ENCODE measurements at places on chromosomes 12 and 14.

DNA sequence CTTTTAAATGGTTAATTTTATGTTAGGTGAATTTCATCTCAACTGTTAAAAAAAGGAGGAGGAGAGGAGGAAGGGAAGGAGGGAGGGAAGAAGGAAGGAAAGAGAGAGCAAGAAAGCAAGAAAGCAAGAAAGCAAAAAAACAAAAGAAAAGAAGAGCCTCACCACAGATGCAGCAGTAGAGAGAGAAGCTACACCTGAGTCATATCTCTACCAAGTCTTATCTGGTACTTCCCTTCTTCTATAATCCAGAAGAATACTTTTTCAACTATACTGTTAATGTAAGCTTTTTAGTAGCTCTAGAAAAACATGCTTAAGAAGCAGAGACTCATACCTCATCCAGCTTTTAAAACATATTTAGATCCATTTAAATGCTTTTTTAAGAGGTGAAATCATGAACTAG is 5.6 kb upstream of the IL26 start:
- DNase-seq, result no peak

DNA sequence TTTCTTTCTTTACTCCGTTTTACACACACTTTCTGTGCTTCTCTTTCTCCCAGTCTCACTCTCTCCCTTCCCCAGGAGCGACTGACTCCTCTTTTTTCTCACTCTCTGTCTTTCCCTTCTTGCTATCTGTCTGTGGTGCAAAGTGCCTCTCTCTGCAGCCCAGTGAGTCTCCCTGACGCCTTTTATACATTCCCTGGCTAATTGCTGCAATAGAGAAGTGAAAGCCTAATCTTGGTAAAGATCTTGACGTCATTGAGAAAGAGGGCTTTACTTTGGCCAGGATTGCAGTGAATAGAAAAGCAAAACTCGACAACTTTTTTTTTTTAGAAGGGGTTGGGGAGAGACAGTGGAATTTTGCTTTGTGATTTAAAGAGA is 706 bp upstream of the DIO2 start:
- DNase-seq, result no peak

DNA sequence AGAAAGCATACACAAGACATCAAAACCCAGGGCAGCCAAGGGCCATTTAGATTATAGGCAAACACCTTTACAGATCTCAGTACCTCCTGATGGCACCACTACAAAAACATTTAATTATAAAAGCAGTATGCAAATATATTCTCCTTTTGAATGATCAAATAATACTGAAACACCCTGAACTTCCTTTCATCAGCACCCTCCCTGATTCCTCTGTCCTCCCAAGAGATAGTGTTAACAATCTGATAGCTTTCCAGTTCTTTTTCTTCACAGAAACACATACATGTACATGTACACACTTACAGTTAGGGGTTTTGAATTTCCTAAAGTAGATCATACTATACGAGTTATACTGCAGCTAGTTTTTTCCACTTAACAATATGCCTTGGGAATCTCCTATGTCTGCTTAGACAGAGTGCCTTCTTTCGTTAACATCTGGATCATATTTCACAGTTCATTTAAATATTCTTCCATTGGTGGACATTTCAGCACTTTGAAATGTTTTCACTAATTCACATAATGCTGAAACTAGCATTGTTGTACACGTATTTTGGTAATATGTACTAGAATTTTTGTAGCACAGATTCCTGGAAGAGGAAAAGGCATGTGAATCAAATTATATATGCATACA is 35.2 kb downstream of the TDG start:
- DNase-seq, result no peak

- DNase-seq, result no peak
Observed at GRCh38 chr12:130286041-130286440, 51.6 kb upstream of the PIWIL1 start.

DNA sequence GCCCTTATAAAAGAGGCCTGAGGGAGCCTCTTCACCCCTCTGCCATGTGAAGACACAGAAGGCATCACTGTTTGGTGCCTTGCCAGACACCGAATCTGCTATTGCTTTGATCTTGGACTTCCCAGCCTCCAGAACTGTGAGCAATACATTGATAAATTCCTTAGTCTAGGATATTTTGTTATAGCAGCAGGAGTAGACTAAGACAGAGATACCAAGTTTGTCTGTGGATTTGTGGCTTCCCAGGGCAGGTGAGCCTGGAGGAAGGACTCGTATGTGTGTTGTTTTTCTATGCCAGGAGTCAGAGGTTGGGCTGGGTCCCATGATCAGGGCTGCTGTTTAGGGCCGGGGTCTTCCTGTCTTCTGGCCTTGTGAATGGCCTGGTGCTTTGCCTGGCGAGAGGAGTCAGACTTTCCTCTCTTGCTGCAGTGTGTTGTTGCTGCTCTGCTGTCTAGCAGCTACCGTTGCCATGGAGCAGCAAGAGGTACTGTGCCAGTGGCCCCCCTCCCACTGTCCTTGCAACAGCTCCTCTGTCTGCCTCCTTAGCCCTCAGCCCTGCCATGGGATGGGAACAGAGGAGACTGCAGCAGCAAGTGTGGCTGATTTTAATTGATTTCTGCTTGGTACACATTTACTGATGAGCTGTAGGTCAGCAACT is 111.2 kb downstream of the CHST11 start:
- DNase-seq, result no peak

- no peak for DNase-seq
Observed at GRCh38 chr12:70255311-70255710, 12.1 kb downstream of the CNOT2 start.

GRCh38 chr12:68341822-68342221 is 9.7 kb upstream of the MDM1 start:
- DNase-seq, result no peak

DNA sequence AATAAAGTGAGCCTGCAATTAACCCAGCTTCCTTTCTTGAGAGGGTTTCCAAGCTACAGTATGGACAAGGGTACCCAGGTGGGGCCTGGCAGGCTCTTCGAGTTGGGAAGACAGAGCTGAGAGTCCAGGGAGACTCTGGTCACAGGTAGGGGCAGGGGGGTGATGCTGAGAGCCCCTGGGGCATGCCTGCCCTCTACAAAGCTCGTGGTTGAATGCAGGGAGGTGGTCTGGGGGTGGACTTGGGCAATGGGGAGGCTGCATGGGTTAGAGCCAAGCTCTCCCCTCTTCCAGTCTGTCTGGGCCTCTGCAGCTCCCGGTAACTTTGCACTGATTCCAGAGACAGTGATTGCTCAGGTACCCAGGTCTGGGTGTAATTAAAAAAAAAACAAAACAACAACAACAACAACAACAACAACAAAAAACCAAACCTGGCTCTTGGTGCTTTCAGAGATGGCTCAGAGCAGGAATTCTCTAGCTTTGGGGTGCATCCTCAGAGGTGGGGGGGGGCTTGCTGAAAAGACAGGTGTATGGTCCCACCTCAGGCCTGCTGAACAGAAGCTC is 30.8 kb upstream of the PPP2R5C start:
- DNase-seq, result no peak

- no peak for DNase-seq
Observed at GRCh38 chr12:122232691-122233090, 6.8 kb upstream of the DIABLO start.

DNA sequence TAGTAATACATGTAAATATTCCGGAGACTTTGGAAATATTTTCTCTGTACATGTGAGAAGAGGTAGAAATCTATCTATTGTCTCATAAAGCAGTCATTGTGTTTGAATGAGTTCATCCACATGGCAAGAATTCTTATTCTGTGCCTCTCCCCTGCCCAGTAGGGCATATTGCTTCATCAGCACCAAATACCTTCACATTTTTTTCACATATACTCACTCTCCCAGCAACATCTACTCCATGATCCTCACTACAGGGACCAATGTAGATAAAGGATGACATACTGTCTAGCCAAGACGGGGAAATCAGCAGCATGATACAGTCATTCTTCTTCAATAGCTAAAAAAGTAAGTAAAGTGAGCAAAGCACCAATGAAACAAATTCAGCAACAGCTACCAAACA is 1.3 kb upstream of the TAS2R14 start:
- no peak for DNase-seq

- no peak for DNase-seq
Observed at GRCh38 chr14:53735916-53736315, 220.7 kb downstream of the BMP4 start.

GRCh38 chr12:107296681-107297089 is 203.3 kb upstream of the CRY1 start:
- no peak for DNase-seq

GRCh38 chr12:57765003-57765697 is 1.7 kb downstream of the CYP27B1 start:
- DNase-seq, result peak; percentile 10

DNA sequence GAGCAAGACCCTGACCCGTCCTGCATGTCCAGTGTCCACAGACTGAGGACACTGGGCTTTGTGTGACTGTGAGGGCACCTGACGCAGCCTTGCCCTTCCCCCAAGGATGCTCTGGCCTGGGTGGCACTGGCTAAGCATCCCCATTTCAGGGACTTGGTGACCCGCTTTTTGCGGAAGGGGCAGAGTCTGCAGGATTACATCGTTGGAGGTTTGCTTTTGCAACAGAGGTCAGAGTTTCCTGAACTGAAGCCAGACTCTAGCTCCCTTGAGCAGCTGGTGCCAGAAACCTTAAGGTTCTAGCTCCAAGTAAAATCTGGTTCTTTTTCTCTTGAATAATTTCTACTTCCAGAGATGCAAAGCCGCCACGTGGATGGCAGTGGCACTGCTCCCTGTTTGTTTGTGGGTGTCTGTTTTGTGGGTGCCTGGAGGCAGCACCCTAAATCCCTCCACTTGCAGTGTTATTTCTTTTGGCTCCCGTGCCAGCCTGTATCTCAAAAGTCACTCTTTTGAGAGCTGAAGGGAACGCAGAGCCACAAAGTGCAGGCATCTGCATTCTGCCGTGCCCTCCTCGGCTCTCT is 184.7 kb downstream of the TSPAN9 start:
- DNase-seq, result no peak

- DNase-seq, result no peak
Observed at GRCh38 chr14:95466506-95466905, 49.9 kb downstream of the SYNE3 start.

GRCh38 chr12:119328111-119328510 is 6.4 kb upstream of the CCDC60 start:
- DNase-seq, result no peak

- no peak for DNase-seq
Observed at GRCh38 chr12:4119157-4119761, 154.3 kb upstream of the CCND2 start.

GRCh38 chr12:121676190-121676589 is 6.7 kb upstream of the MORN3 start:
- no peak for DNase-seq

DNA sequence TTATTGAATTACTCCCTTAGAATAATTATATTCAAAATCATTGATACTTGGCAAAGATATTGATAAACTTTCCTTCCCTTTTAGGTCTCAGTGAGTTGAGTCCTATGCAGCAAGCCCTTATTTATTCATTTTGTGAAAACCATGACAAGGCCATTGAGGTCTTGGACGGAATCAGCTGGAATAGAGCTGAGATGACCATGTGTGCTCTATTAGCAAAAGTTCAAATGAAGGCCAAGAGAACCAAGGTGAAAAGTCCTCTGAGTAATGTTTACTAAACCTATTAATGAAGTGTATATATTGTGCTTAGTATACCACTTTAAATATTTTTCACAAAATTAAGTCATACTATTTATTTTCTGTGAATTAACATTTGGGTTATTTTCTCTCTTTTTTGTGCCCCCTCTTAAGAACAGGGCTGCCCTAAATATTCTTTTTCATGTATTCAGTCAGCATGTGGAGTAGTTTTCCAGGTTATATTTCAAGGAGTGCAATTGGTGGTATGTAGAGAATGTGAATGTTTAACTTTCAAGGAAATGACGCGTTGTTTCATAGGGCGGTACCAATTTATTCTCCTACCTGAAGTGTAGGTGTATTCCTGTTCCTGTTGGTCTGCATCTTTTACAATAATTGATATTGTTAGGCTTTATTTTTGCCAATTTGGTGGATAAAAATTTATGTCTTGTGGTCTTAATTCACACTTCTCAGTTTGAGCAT is 201.4 kb downstream of the TTC6 start:
- no peak for DNase-seq

- no peak for DNase-seq
Observed at GRCh38 chr12:83808591-83808990, 1104.0 kb downstream of the SLC6A15 start.

Data from NCI-H2081 (cell line).